ENCODE measurements at places on chromosomes 13 and 19. TPM values are rescaled to one million over a fixed set of nuclear protein-coding genes. Genes with fewer than 3 reads are reported as not detected.

GRCh38 chr19:46373491-46374359 lies 26.8 kb downstream of the PPP5C start:
- DNase-seq = no peak

The MATK gene
- polyA plus RNA-seq = 0.82 TPM

- no peak for DNase-seq
These were observed 82.4 kb upstream of the IRS2 start for GRCh38 chr13:109868578-109869311.

The LILRB3 gene
- polyA plus RNA-seq = 3.6 TPM

The SLC1A6 gene
- 0.09 TPM for polyA plus RNA-seq
